ENCODE measurements at places on chromosomes 13 and 19.

DNA sequence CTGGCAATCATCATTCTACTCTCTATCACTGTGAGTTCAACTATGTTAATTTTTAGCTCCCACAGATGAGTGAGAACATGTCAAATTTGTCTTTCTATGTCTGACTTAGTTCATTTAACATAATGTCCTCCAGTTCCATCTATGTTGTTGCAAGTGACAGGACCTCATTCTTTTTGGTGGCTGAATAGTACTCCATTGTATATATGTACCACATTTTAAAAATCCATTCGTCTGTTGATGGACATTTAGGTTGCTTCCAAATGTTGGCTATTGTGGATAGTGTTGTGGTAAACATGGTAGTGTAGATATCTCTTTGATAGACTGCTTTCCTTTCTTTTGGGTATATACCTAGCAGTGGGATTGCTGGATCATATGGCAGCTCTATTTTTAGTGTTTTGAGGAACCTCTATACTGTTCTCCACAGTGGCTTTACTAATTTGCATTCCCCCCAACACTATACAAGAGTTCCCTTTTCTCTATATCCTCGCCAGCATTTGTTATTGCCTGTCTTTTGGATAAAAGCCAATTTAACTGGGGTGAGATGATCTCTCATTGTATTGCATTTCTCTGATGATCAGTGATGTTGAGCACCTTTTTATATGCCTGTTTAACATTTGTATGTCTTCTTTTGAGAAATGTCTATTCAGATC is 124.1 kb downstream of the PCCA start:
- DNase-seq = no peak

- peak; percentile 68 for DNase-seq
Observed at GRCh38 chr13:46295491-46296114, 83.9 kb downstream of the LRRC63 start.

DNA sequence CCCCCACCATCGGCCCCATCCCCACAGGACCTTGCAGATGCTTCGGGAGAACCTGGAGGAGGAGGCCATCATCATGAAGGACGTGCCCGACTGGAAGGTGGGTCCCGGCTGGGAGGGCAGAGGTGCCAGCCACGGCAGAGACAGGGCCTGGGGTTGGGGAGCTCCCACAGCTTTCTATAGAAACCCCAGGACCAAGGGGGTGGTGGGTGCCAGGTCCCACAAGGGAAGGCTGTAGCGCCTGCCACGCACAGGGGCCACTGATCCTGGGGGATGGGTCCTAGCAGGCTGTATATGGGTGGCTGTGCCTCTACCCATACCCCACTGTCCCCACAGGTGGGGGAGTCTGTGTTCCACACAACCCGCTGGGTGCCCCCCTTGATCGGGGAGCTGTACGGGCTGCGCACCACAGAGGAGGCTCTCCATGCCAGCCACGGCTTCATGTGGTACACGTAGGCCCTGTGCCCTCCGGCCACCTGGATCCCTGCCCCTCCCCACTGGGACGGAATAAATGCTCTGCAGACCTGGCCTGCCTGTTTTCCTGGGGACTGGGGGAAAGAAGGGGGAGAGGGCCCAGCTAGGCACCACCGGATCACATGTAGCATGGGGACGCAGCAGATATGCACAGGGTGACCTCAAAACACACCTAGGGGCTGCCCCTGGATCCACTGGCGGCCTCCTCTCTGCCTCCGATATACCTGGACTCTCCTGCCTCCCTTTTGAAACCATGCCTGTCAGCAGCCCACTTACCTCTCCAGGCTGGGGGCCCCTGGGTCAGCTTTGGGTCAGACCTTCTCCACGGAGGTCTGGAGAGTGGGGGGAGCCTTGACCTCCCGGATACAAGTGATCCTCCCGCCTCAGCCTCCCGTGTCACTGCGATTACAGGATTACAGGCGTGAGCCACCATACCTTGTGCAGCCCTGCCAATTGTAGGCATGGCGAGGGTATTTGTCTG is 761 bp upstream of the YJEFN3 start:
- DNase-seq = no peak

- no peak for DNase-seq
Observed at GRCh38 chr13:75603038-75603437, 33.1 kb upstream of the LMO7 start.

DNA sequence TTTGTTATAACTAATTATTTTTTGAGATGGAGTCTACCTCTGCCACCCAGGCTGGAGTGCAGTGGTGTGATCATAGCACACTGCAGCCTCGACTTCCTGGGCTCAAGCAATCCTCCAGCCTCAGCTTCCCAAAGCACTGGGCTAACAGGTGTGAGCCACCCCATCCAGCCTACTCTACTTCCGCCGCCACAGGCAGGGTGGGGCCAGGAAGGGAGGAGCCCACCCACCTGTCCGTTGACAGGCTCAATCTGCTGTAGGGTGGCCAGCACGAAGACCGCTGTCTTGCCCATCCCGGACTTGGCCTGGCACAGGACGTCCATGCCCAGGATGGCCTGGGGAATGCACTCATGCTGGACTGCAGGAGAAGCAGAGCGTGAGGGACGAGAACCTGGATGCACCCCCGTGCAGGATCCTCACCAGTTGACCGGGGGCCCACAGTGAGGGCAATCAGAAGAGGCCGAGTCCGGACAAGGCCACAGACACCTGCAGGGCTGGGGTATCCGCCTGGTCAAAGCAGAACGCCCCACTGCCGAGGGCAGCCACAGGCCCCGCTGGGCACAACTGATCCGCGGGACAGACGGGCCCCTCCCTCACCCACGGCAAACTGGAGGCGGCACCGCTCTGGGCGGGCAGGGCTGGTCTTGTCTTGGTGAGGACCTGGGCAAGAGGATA is 6.7 kb downstream of the DDX39A start:
- DNase-seq = no peak

DNA sequence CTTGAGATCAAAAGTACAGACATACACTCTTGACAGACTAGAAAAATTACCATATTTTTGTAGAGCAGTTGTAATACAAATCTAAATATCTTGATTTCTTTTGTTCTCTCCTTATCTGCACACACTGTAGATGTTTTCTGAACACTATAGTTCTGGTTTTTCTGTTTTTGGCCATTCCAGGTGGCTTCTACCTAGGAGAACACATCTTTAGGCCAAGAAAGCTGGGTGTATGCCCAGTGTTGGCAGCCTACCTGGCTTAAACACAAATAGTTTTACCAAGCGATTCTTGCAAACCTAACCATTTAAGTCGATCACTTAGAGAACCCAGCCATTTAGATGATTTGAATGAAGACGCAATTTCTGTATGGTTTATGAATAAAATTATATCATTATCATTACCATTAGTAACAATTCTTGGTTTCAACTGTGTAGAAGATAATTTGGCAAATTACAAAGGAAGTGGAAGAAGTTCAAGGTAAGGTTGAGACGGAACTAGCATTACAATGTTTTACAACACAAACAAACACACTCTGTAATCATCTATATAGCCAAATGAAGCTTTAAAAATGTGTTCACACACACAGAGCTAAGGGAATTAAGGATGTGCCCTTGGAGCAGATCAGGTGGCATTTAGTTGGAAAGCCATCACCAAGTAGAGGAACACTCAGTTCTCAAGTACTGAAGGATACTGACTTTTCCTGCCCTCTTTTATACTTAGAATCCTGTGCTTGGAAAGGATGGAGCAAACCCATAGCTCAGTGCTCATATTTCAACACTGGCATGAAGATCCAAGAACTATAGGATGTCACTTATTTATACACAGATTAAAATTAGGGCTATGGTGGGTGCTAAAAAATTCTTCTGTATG is 36.2 kb downstream of the ERCC5 start:
- DNase-seq = no peak

DNA sequence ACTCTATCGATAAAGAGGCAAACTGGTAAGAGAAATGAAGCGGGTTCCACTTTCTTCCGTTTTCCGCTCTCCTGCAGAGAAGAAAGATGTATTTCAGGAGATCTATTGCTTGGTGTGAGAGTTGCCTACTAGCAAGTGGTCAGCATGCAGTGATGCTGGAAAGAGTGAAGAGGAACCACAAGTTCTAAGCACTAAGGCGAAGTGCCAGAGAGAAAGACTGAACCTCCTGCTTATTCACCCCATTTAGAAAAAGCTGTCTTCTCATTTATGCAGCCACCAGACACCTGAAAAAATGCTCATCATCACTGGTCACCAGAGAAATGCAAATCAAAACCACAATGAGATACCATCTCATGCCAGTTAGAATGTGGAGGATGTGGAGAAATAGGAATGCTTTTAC is 78.7 kb upstream of the GPC6 start:
- DNase-seq = no peak

- no peak for DNase-seq
Observed at GRCh38 chr19:49666120-49666444, 349 bp downstream of the BCL2L12 start.

- no peak for DNase-seq
Observed at GRCh38 chr13:40319699-40320579, 346.5 kb downstream of the FOXO1 start.

DNA sequence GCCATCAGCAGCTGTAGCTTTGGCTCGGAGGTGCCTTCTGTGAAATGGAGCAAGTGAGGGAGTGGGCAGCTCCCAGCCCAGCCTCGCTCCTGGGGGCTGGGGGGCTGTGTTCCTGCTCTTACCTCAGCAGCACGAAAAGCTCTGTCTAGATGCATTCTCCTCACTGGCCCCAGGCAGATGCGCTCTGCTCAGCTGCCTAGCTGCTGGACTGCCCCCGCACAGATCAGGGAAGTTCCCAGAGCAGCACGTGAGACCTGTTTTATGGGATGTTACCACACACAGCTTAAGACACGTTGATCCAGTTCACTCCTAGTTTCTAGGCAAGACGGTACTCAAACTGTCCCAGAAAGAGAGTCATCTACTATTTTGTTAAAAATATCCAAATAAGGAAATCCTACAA is 13.6 kb downstream of the LCP1 start:
- DNase-seq = no peak

DNA sequence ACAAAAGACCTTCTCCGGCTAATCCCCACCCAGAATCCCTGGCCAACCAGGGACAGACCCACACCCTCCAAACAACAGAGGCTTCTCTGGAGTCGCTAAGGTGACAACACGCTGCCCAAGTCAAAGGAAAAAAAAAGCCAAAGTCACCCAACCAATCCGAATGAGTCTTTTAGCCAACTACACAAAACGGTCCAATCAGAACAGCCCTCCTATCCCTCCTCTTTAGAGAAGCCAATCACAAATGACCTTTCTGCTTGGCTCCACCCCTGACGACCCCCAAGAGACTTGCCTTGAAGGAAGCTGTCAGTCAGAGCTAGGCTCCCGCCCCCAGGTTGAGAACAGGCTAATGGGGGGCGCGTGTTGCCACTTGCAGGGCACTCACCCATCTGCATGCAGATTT is 6.6 kb upstream of the FBXW9 start:
- DNase-seq = no peak

DNA sequence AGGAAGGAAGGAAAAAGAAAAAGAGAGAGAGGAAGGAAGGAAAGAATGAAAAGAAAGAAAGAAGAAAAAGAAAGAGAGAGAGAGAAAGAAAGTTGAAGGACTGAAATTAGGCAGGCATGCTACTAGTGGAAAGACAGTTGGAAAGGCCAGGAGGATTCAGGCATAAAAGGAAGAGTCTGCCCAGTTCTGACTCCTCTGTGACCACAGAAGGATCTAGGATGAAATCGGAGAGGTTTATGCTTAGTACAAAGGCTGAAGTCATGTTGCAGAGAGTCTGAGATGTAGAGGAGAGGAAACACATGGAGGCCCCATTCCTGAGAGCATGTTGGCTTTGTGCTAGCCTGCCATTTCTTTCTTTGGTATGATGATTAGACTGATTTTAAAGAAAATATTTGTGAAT is 246.5 kb upstream of the ARGLU1 start:
- DNase-seq = no peak

DNA sequence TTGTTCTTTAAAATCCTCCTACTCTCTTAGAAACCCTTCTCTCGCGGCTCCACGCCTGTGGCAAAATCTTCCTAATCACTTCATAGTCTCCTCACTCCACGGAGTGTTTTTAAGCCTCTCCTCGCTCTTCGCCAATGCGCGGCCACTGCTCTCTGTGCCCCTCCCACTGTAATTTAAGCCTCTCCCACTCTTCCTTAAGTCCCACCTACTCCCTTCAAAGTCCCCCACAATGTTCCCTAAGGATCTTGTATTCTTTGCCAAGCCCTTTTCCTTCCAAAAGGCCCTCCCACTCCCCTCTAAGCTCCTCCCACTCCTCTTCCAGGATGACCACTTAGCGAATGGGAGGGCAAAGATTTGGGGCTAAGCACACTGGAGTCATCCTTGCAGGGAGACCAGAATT is 1.3 kb downstream of the FIZ1 start:
- DNase-seq = no peak

DNA sequence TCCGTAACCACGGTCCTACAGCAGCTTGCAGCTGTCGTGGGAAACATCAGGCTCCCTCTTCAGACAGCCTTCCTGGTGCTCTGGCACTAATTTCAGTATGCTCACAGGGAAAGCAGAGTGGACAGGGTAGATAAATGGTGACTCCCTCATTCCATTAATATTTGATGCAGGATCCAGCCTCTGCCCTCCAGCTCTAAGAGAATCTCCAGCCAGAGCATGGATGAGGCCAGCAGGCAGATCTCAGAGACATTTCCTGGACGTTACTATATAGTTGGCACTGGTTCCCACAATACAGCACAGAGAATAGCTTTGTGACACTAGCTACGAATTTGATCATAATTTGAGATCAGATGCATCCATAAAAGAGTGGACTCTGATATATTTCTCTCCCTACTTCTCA is 341.4 kb downstream of the LIG4 start:
- no peak for DNase-seq

DNA sequence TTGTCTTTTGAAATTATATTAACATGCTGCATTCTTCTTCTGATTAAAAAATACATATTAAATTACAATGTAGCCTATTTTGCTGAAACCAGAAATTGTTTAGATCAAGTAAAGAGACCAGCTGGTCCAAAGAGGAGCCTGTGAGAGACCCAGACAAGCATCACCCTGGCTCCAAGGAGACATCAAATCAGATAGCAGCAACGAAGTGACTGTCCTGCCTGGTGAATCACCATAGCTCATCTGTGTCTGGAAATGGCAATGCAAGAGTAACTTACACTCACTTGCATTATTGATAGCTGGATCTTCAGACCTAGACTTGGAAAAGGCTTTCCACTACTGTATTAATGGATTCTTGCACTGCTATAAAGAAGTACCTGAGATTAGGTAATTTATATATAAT is 169.1 kb downstream of the KCTD12 start:
- DNase-seq = no peak

DNA sequence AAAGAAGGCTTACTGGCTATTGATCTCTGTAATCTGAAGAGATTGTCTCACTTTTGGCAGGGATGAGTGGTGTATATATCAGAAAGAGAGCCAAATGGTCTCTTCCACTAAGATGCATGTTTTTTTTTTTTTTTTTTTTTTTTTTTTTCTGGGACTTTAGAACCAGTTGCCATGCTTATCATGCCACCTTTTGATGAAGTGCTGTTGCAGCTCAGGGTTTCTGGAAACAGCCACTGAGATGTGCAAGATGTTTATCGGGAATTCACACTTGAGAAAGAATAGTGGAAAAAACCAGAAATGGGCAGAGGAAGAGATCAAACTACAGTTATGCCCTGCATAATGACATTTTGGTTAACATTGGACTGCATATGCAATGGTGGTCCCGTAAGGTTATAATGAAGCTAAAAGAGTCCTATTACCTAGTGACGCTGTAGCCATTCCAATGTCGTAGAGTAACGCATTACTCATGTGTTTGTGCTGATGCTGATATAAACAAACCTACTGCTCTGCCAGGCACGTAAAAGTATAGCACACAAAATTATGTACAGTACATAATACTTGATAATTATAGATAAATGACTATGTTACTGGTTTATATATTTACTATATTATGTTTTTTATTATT is 121.0 kb downstream of the KLF5 start:
- DNase-seq = no peak

All from right atrium auricular region (tissue), 2 donors.